NK-92 treated with Interleukin-12 subunit alpha and Interleukin-12 subunit beta, amount 100 ng/mL, for 24 hours (cell line): ENCODE measurements at places on chromosomes 3 and 15.

GRCh38 chr15:28967990-28968389 is 82.2 kb downstream of the APBA2 start:
- DNase-seq, result no peak

DNA sequence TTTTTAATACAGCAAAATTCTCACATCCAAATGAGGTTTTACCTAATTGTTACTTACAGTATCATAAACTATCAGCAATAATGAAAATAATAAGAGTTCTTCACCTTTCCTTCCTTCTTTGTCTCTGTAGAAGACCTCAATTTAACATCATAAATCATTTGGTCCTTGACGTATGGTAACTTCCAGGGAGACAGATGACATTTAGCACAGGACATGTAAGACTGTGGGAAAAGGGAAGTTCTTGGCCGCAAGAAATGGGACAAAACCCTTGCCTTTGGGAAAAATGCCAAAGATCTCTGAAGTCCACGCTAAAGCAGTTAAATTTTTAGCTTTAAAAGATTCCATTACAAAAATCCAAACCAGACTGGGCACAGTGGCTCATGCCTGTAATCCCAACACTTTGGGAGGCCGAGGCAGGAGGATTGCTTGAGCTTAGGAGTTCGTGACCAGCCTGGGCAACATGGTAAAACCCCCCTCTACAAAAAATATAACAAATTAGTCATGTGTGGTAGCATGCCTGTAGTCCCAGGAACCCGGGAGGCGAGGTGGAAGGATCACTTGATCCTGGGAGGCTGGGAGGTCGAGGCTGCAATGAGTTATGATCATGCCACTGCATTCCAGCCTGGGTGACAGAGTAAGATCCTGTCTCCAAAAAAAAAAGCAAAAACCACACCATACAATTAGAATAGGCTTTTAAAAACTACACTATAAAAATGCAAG is 8.8 kb downstream of the PTPN9 start:
- DNase-seq, result no peak

GRCh38 chr15:31579282-31579681 is 252.6 kb downstream of the KLF13 start:
- no peak for DNase-seq

DNA sequence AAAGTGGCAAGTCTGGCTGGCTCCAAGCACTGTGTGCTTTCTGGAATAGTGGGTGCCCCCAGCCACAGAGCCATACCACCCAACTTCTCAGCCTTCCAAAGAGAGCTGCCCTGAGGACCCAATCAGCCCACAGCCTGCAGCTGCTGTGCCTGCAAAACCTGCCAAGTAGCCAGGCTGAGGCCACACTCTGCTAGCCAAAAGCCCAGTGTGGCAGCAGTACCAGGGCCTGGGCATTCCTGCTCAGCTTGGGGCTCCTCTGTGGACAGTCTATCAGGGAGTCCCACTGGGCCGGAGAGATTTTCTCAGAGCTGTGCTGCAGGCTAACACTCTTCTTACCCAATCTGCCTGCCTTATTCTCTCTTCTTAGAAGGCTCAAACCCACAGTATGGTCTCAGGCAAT is 136.5 kb downstream of the TPRA1 start:
- no peak for DNase-seq

- DNase-seq, result no peak
These were observed 430.2 kb downstream of the LPP start for GRCh38 chr3:188584162-188584529.

DNA sequence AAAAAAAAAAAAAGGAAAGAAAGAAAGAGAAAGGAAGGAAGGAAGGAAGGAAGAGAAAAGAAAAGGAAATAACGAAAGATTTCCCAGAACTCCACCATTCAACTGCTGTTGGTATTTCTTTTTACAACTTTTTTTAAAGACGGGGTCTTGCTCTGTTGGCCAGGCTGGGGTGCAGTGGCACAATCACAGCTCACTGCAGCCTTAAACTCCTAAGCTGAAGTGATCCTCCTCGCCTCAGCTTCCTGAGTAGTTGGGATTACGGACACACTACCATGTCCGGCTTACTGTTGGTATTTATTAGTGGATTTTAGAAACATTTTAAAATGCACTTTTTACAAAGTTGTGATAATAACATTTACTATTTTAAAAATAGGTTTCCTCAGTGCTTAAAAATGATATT is 15.0 kb upstream of the USP3 start:
- no peak for DNase-seq

- DNase-seq, result no peak
These were observed 21.5 kb downstream of the FAM174B start for GRCh38 chr15:92634060-92634459.

GRCh38 chr3:10717756-10718155 is 98.3 kb upstream of the SLC6A11 start:
- DNase-seq, result no peak

GRCh38 chr3:59386165-59386564 is 336.3 kb upstream of the CFAP20DC start:
- no peak for DNase-seq

GRCh38 chr15:78146425-78147154 is 2.6 kb upstream of the IDH3A start:
- DNase-seq, result no peak

- DNase-seq, result no peak
These were observed 2.7 kb upstream of the KNSTRN start for GRCh38 chr15:40379853-40380252.

- no peak for DNase-seq
These were observed 11.4 kb downstream of the ZIC1 start for GRCh38 chr3:147420353-147421183.

DNA sequence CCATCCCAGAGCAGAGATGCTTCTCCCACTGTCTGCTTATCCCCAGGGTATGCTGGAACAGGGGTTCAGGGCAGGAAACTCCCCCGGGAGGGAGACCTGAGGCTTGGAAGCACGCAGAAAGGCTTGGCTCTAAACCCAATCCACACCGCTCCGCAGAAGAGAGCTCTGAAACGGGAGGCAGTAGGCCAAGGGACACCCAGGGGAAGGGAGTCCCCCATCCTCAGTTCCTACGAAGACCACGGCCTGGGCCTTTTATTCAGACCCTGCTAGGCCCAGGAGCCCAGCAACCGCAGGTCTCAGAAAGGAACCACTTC is 1.8 kb upstream of the HAPLN3 start:
- no peak for DNase-seq

DNA sequence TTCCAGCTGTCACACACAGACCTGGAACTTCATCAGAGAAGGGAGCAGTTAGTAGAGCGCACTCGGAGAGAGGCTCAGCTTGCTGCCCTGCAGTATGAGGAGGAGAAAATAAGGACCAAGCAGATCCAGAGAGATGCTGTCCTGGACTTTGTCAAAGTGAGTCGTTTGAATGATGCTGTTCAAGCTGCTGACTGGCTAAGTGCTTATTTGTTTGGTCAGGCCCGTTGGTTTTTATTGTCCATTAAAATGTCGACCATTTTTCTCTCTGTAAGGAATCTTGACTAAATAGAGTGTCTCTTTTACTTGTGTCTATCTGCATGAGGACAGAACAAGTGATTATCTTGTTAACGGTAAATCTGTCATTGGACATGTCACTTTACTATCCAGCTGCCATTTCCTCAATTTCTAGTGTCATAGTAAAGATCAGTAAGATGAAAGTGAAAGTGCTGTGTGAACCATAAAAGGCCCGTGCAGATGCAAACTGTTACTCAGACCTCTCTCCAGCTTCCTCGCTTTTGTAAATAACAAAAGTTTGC is 56.9 kb downstream of the LRCH3 start:
- no peak for DNase-seq

DNA sequence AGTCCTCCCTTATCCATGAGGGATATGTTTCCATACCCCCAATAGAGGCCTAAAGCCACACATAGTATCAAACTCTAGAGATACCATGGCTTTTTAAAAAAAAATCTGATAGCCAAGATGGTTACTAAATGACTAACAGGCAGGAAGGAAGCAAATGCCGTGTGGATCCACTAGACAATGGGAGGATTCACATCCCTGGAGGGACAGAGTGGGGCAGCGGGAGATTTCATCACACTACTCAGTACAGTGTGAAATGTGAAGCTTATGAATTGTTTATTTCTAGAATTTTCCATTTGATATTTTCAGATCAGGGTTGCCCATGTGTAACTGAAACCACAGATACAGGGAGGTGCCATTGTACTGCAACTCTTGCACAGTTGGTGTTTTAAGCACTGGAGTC is 826.6 kb downstream of the SQOR start:
- DNase-seq, result no peak

DNA sequence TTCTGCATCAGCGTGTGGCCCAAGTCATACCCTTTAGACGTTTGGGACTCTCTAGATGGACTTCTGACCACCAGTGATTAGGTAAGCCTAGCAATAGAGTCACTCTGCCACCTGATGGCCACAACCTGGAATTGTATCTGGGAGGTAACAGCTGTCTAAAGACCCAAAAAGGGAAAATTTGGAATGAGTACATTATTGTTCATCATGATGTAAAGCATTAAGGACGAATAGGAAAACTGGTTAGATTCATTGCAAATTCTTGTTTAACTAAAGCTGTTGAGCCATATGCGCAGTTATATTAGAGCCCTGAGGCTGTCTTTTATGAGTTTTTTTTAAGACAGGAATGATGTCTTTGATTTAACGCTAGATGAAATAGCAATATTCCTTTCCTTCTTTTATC is 63.6 kb downstream of the FAM81A start:
- DNase-seq, result no peak

GRCh38 chr3:45105855-45106671 is 40.1 kb downstream of the CDCP1 start:
- peak; percentile 69 for DNase-seq

GRCh38 chr3:159045279-159045885 is 243.5 kb downstream of the MFSD1 start:
- DNase-seq, result no peak

DNA sequence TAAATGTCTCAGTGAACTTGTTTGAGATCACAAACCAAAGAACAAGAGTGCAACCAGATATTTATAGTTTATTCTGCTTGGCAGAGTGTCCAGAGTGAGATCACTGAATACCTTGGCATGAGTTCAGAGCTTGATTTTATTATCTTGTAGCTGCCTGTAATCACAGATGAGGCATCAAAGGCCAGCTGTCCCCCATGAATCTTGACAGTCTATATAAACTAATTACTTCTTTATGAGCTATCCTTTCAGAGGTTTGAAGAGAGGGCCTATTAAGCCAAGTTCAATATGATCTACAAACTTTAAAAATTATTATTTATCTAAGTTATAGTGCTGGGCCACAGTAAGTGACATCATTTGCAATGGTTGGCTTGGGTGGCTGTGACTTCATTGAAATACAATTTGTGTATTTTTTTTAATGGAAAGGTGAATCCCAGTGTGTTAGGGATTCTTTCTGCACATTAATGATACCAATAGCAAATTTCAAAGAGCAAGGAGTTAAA is 251.5 kb downstream of the CLSTN2 start:
- no peak for DNase-seq

GRCh38 chr3:30642849-30643361 is 36.5 kb downstream of the TGFBR2 start:
- no peak for DNase-seq

- DNase-seq, result no peak
These were observed 106.7 kb upstream of the PIAS1 start for GRCh38 chr15:67947254-67948039.

GRCh38 chr3:27384191-27384590 is 15.0 kb upstream of the NEK10 start:
- DNase-seq, result no peak

DNA sequence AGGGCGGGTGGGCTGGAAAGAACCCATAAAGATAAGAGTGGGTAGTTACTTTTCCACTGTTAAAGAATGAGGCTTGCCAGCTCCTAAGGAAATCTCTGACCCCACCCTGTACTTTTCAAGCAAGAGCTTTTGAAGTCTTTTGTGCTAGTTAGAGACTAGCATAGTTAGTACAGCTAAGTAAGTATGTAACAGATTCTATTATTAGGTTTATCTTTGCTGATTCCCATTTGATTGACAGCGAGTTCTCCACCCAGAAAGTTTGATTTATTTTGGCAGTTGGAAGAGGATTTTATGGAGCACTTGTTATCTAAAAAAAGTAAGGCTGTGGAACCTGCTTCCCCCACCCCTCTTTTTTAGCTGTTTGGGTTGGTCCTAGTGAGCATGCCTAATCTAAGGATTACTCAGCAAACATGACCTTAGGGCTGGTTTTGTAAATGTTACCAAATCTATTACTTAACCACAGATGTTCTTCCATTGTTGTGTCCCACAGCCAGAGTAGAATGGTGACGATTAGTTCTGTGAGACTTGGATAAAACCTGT is 57.6 kb downstream of the FNDC3B start:
- no peak for DNase-seq

- no peak for DNase-seq
These were observed 121.3 kb downstream of the CD47 start for GRCh38 chr3:107969525-107969924.

DNA sequence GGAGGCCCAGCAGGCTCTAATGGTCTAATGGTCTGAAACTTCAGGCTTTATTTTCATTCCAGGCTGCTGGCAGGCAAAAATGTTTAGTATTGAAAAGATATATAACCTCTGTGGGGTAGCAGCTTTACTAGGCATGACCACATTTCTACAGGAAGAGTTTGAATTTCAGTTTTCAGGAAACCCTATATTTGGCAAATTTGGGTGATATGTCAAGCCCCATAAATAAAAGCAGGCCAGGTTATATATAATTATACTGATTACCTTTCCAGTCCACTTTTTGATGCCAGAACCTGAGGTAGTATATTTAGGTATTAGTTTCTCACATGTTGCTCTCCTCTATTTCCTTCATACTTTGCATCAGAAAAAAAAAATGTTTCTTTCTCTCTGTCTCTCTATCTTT is 37.2 kb upstream of the PHLDB2 start:
- DNase-seq, result no peak

GRCh38 chr15:58487041-58487723 is 55.4 kb downstream of the LIPC start:
- DNase-seq, result no peak

DNA sequence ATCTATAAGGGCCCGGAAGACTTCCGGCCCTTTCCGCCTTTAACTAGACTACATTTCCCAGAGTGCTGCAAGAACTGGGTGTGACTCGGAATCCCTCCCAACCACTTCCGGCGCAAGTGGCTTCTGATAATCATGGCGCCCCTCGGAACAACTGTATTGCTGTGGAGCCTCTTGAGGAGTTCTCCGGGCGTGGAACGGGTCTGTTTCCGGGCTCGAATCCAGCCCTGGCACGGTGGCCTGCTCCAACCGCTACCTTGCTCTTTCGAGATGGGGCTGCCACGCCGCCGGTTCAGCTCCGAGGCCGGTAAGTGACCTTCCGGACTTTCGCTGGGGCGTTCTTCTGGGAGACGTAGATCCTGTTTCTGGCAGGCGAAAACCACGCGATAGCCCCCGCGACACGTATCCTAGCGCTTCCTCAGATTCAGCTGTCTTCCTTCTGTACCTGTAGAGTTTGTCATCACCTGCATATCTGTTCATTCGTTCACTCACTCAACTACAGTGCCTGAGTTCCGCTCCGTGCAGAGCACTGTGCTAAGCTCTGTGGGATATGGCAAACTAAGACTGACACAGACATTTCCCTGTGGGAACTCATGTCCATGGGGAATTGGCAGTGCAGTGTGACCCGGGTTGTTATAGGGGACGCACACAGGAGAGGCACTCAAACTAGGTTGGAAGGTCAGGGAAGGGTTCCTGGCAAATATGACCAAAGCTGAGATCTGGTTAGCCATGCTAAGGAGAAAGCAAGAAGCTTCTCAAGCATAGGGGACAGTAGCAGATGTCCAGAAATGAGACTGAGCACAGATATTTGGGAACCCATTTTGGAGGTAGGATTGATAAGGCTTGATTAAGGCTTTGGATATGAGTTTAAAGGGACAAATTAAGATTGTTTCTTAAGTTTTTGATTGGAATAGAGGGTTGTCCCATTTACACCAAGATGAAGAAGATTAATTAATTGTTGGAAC is at the start of gene MRPS22:
Gene MRPS22, plus strand, starts transcription at position 126 of the 962 bp plus-strand sequence. Its CDS starts 7 bp downstream, at position 133.
- DNase-seq, result peak; percentile 71

- no peak for DNase-seq
These were observed 60.8 kb upstream of the MEF2A start for GRCh38 chr15:99504823-99505551.
